ENCODE measurements at places on chromosomes 7 and 10. TPM values are rescaled to one million over a fixed set of nuclear protein-coding genes. Genes with fewer than 3 reads are reported as not detected.

POU6F2 gene
- not detected for total RNA-seq

PPP1R9A gene
- 3.1 TPM for total RNA-seq

FKBP6 gene
- not detected for total RNA-seq

C10orf105 gene
- not detected for total RNA-seq

FRAT2 gene
- 5.7 TPM for total RNA-seq

SFTPA2 gene
- not detected for total RNA-seq

GOT1 gene
- 34.1 TPM for total RNA-seq

ZNF25 gene
- total RNA-seq: 1.9 TPM

PNLIP gene
- not detected for total RNA-seq

NFE2L3 gene
- 8.6 TPM for total RNA-seq

JAZF1 gene
- total RNA-seq: 5.5 TPM

HOXA4 gene
- total RNA-seq: 2.7 TPM

OPN4 gene
- total RNA-seq: not detected

GIMAP5 gene
- not detected for total RNA-seq

INA gene
- 31.4 TPM for total RNA-seq

ADCY1 gene
- total RNA-seq: 2.5 TPM

FAM20C gene
- total RNA-seq: 34.2 TPM

PGAM2 gene
- not detected for total RNA-seq

CALCR gene
- total RNA-seq: not detected

CAV2 gene
- 170 TPM for total RNA-seq

UCMA gene
- total RNA-seq: not detected

NFKB2 gene
- 69.1 TPM for total RNA-seq

PLAC9 gene
- not detected for total RNA-seq

LIPK gene
- total RNA-seq: not detected

PLA2G12B gene
- total RNA-seq: not detected

NPC1L1 gene
- 0.03 TPM for total RNA-seq

DRGX gene
- 0.09 TPM for total RNA-seq

CC2D2B gene
- total RNA-seq: 0.13 TPM

PSD gene
- total RNA-seq: 0.42 TPM

HECW1 gene
- total RNA-seq: 12.7 TPM

CRHR2 gene
- total RNA-seq: not detected

FAM25C gene
- total RNA-seq: not detected

CUZD1 gene
- 1.5 TPM for total RNA-seq

SFMBT2 gene
- total RNA-seq: 9.0 TPM

SPDYE2B gene
- total RNA-seq: not detected

CCNJ gene
- total RNA-seq: 5.7 TPM

CDK14 gene
- total RNA-seq: 0.42 TPM

GGCT gene
- total RNA-seq: 71.6 TPM

TAS2R3 gene
- not detected for total RNA-seq

LRRC61 gene
- total RNA-seq: 0.16 TPM

ZNF467 gene
- total RNA-seq: 1.6 TPM

TAS2R41 gene
- total RNA-seq: not detected

ZNF107 gene
- total RNA-seq: 2.6 TPM

TMEM130 gene
- total RNA-seq: 0.26 TPM

IFIT1B gene
- not detected for total RNA-seq

Measured in A549 treated with CORT108297 at 1 μM for 4 hours (cell line).